ENCODE measurements at places on chromosomes 3 and 15.
A peak's percentile ranks its signal among the peaks of the same experiment; 100 is the strongest.

DNA sequence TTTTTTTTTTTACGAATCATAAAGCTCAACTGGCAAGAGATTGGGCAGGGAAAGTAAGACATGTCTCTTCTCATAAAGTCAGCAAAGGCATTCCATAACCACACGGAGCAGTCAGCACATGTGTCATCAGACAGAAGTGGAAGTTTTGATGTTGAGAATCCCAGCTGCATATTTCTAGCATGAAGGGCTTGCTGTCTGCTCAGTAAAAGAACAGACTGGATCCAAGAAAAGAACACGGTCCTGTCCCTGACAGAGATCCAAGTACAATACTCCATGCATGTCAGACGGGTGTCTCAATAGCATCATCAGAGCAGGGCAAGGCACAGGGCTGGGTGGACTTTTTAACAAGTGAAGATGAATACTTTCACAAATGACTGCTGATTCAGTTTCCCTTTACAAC lies 38.2 kb downstream of the ABI3BP start:
- DNase-seq: no peak

GRCh38 chr3:48661501-48662144 lies 1.1 kb downstream of the CELSR3 start:
- peak; percentile 94 for DNase-seq

GRCh38 chr3:38853011-38853410 lies 37.0 kb upstream of the SCN10A start:
- DNase-seq: no peak

- DNase-seq: no peak
Measured at GRCh38 chr15:45376967-45377608, 1.3 kb downstream of the GATM start.

- DNase-seq: no peak
Measured at GRCh38 chr3:136142592-136142991, 53.5 kb downstream of the MSL2 start.

- no peak for DNase-seq
Measured at GRCh38 chr15:33440900-33441299, 130.1 kb downstream of the RYR3 start.

GRCh38 chr3:17632401-17633100 lies 109.9 kb downstream of the TBC1D5 start:
- no peak for DNase-seq

DNA sequence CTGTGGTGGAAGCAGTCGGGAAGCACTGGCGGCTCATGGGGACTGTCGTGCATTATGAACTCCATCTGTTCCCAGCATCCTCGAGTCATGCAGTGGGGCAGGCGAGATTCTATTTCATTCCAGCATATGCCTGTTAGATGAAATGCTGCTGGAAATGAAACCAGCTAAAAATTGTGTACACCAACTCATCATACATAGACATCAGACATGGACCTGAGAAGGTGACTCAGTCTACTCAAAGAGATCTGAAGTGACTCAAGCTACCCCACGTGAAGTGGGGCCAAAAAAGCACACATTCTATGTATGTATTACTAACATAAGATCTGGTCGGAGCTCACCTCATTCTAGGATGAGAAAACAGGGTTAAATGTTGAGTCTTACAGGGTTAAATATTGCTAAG lies 47.5 kb upstream of the FAM98B start:
- DNase-seq: no peak

- no peak for DNase-seq
Measured at GRCh38 chr3:156637480-156638022, 36.8 kb upstream of the TIPARP start.

DNA sequence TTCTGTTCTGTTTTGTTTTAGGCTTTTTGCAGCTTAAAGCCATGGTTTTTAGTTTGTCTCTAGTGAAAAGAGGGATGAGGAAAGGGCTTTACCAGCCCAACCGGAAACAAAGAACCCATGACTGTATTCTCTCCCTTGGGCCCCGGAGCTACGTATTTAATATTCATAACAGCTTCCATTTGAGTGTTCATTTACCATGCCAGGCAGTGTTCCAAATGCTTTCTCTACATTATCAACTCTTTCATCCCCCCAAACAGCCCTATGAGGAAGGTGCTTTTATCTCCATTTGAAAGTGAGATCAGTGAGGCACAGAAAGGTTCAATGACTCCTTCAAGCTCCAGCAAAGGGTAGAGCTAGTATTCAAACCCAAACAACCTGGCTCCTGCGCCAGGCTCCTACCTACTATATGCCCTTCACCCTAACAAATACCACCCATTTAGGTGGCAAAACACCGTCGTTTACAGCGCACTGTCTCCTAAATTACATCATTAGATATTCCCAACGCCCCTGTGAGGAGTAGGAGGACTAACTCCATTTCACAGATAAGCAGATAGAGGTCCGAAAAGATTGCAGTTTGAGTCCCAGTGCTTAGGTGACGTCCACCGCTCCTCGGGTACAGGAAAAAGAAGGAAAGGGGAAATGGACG lies 27.9 kb downstream of the GTPBP8 start:
- DNase-seq: no peak

- DNase-seq: no peak
Measured at GRCh38 chr3:174536319-174536718, 322.8 kb upstream of the NAALADL2 start.

- peak; percentile 31 for DNase-seq
Measured at GRCh38 chr15:66588537-66588936, 22.7 kb upstream of the LCTL start.

- no peak for DNase-seq
Measured at GRCh38 chr3:25465266-25465860, 37.3 kb downstream of the RARB start.

DNA sequence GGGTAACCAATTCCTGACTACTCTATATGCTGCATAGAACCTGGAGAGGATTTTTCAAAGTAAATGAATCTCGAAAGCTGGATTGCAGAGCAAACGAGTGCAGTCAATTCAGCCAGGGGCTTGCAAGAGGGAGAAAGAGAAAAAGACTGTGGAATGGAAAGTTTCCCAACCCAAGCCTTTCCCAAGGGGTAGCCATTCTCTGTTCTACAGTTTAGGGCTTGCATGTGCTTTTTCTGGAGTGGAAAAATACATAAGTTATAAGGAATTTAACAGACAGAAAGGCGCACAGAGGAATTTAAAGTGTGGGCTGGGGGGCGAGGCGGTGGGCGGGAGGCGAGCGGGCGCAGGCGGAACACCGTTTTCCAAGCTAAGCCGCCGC lies 511 bp upstream of the RARB start:
- DNase-seq: no peak

- DNase-seq: no peak
Measured at GRCh38 chr3:168141405-168141998, 45.8 kb upstream of the GOLIM4 start.

DNA sequence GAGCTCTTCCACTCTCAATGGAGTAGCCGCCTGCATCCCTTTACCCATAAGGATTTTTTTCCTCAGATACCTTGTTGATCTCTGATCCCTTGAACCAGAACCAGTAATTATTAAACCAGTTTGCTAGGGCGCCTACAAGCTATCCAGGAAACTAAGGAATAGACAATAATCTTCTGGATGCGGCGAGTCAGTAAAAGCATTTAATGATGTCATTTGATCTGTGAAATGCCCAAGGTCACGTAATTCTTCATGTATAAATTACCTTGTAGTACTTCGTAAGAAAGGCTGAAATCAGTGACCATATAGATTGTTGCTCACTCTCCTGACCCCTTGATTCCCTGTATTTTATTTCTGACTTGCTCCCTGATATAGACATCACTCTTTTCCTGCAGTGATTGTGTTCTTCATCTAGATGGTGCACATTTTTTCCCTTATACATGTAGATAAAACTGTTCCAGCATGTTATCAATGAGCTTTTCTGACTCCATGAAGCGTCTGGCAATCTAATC lies 548.6 kb upstream of the NAALADL2 start:
- no peak for DNase-seq

DNA sequence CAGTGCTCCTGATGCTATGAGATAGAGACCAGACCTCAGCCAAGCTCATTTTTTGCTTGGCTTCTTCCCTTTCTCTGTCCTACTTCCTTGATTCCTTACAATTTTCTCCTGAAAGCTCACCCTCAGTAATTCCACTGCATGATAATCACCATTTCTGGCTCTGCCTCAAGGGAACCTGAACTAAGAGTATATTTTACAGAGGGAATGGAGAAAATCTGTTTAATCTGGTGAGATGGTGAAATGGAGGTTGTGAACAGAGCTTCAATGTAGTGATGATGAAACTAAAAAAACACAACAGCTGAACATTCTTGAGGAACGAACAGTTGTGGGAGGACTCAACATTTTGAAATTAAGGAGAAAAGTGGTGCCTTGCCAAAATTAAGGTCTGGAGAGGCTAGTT lies 16.3 kb downstream of the HHLA2 start:
- DNase-seq: no peak

DNA sequence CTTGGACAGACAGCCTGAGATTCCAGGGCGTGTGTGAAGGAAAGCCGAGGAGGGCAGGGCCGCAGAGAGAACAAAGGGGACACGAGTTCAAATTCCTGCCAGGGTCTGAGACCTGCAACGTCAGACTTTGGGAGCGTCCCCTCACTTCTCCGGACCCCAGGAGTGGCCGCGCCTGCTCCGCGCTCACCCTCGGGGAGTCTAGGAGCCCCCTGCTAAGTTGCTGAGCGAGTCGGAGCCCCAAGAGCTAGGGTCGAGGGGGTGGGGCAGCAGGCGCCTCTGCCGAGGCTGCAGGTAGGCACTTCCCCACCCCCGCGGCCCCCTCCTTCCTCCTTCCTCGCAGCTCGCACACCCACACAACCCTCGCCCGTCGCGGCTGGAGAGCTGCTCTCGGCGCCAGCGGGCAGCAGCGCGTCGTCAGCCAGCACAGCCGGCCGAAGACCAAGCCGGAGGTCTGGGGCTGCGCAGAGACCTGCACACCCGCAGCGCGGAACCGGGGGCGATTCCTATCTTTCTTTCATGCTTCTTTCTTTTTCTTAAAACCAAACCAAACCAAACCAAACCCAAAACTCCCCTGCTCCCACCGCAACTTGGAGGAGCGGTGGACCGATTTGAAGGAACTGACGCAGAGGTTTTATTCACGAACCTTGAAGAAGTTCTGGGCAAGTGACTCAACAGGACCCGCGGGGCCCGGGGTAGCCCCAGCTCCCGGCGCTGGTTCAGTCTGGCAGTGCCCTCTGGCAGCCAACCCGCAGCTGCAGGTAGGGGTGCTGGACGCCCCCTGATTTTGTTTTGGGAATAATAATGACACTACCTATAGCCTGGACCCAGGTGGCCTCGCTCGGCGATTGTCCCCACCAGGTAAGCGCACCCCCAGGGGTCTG lies at the start of gene ANKRD34C:
Gene ANKRD34C, plus strand, starts transcription at position 352 of the 881 bp plus-strand sequence. CDS start 10,563 bp downstream, outside the sequence.
- DNase-seq: peak; percentile 80

DNA sequence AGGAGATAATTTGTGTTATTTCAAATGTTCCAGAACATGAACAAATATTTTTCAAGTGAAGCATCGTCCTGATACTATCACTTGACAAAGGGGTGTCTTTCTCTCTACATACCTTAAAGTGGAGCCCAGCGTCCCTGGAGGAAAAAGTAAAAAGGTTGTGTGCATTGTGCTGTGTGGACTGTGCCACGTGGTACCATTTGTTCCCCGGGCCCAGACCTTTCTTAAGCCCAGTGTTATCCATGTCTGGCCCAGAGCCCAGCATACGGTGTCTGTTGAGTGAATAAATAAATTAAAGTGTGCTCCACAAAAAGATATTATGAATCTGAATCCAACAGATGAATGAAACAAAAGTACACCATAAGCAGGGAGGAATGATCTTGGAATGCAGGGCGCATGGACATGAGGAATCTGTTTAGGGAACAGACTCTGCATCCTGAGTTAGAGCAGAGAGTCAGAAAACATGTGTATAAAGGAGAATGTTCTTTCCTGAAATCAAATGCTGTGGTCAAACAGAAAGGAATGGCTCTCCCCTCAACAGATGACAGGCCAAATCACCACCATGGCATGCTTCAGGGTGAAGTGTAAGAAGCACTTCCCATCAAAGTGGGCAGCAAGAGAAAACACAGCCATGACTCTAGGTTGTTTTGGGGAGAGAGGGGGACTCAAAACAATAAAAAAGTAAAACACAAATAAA lies 8.1 kb upstream of the PRSS50 start:
- DNase-seq: no peak

DNA sequence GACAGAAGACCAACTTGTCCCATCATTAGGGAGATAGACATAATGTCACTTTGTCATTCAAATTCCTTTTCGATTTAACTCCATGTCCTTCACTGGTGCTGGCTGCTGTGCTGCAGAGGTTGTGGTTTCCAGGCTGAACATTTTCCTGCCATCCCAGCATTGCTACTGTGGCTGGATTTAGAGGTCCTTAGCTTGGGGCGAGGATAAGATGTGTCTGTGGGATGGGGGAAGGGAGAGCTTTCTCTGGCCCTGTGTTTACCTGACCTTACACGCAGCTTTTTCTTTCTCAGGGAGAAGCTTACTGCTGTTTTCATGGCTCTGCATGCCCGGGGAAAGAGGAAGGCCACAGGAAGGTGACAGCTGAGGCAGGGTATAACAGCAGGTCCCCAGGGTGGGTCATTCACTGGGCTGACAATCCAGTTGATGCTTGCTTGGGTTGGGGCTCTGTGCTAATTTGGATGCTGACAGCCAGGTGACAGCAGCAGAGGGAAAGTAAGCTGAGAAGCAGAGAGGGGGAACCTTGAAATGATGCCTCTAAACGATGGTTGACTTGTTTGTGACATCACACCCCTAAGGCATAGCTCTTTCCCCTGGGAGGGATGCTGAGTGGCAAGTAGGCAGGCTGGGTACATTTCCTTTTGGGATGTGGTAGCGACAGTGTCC lies 326.9 kb upstream of the CTNNB1 start:
- no peak for DNase-seq

DNA sequence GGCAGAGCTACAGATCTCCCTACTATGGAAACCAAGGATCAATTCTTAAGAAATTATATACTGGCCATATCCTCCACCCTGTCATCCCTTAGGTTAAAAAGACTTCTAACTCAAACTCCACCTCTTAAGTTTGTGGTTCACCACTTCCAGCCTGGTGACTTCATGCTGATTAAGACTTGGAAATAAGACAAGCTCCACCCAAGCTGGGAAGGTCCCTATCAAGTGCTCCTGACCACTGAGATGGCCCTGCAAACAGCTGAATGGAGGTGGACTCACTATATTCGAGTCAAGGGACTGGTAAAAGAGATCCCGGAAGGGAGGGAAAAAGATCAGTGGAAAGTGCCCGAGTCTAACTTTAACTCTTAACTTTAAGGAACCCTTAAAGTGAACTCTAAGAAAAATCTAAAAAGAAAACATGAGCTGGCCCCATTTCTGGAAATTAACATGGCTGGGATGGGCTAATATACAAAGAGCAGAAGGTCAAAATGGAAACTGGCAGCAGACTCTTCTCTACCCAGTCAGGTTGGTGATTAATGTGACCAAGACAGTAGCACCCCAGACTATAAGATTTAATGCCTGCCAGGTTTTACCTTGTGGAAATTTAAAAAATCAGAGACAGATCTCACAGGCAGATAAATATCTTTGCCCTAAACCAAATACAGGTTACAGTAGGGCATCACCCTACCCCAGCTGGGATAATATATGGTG lies 43.9 kb downstream of the PPCDC start:
- no peak for DNase-seq

GRCh38 chr15:38004218-38004861 lies 69.9 kb downstream of the TMCO5A start:
- DNase-seq: no peak

GRCh38 chr15:53328341-53328740 lies 431.1 kb downstream of the WDR72 start:
- no peak for DNase-seq

GRCh38 chr3:65922441-65922840 lies 116.3 kb downstream of the MAGI1 start:
- no peak for DNase-seq

All from posterior cingulate gyrus (tissue), 11 donors.